ENCODE measurements at places on chromosomes 11 and 22.

DNA sequence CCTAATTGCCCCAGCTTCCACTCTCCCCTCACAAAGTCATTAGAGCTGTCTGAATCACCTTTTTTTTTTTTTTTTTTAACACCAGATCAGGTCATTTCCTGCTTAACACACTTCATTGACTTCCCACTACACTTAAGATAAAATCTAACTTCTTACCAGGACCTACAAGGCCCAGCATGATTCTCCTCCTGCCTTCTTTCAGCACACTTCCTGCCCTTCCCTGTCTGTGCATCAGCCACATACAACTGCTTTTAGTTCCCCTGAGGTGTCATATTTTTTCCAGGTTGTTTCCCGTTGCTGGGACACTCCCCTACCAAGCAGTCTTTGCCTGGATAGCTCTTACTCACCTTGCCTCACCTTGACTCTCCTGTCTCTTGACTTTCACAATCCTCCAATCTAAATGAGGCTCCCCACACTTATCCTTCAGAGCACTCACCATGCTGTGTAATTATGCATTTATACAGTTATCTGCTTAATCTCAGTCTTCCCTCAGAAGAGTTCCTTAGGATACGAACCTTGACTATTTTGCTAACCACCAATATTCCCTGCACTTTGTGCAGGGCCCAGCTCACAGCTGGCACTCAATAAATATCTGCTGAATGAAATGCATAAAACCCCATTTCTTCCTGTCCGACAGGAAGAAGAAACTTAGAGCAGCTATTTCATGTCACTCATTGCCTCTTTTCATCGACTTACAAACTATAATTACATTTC, 96.6 kb upstream of the AKIP1 start:
- no peak for DNase-seq

GRCh38 chr22:38073150-38074130, 10.5 kb downstream of the SLC16A8 start:
- no peak for DNase-seq

GRCh38 chr11:19689281-19690000, 23.2 kb upstream of the NAV2 start:
- DNase-seq = no peak

GRCh38 chr11:134801570-134801969, 389.5 kb upstream of the B3GAT1 start:
- no peak for DNase-seq

GRCh38 chr22:48205790-48206189, 1443.3 kb downstream of the TBC1D22A start:
- no peak for DNase-seq

DNA sequence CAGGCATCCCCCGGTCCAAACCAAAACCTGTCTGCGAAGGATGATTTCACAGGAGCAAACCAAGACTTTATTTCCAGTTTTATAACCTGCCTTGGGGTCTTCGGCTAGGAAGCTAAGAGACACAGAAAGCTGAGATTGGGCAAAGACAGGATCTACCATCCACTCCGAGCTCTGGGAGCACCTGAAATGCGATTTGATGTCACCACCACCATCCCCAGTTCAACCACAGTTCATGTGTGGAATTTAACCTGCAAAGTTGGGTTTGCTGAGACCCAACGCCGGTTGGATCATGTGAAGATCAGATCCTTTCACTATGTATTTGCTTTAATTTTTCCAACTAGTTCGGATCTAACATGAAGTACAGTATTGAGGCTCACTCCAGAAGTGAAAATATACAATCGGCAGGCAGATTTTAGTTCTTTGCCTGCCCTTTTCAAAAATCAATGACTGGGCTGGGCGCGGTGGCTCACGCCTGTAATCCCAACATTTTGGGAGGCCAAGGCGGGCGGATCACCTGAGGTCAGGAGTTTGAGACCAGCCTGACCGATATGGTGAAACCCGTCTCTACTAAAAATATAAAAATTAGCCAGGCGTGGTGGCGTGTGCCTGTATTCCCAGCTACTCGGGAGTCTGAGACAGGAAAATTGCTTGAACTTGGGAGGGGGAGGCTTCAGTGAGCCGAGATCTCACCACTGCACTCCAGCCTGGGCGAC, 1.4 kb upstream of the C11orf24 start:
- no peak for DNase-seq

DNA sequence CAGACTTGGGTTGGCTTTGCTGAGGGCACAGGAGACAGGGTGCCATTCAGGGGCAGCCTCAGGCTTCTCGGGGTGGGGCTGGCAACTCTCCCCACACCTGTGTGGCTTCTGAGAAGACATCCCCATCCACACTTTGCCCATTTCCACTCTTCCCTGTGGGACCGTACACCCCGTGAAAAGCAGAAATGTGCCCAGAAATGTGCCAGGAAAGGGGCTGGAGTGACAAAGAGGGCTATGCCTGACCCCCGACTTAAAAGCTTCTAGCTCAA, 50.6 kb downstream of the SGSM3 start:
- DNase-seq = no peak

DNA sequence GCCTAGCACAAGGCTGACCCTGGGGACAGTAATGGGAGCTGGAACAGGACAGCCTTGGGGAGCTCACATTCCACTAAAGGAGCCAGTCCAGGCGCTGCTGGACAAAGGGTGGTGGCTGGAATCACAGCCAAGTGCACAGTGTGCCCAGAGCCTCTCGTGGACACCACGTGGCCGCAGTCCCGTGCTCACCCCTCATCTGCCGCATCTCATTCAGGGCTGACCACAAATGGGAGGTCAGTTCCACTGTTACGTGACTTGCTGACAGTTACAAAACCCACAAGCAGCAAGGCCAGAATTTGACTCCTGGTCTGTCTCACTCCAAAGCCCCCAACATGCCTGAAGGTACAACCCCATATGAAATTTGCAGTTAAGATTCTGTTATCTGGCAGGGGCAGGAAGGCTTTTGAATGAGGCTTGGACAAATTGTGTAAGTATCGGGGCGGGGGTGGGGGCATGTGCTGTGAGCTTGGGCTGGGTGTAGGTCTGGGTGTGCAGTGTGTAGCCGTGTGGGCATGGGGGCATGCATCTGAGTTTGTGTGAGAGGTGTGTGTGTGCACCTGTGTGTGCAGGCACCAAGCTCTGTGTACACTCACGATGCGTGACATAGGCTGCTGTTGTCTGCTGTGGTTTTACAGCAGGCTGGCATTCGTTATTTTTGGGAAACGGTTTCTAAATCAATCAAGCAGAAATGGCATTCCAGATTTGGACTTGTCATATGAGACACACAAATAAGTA, 301.7 kb downstream of the BRD1 start:
- DNase-seq = no peak

DNA sequence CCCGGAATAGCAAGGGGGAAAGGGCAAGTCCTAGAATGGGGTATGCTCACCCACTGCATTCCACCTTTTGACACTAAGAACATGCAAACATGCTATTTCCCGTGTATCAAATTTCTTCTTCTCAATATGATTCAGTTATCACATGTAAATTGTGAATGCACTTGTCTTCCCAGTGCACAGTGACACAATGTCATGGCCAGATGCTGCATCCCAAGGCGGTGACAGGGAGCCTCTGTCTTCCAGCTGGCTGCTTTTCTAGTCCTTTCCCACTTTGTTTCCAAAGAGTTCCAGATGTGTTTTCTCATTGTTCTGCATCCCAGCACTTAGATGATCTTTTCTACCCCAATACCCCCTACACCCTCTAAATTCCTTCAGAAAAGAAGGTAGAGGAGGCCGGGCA, 12.4 kb downstream of the SLC25A18 start:
- DNase-seq = no peak

DNA sequence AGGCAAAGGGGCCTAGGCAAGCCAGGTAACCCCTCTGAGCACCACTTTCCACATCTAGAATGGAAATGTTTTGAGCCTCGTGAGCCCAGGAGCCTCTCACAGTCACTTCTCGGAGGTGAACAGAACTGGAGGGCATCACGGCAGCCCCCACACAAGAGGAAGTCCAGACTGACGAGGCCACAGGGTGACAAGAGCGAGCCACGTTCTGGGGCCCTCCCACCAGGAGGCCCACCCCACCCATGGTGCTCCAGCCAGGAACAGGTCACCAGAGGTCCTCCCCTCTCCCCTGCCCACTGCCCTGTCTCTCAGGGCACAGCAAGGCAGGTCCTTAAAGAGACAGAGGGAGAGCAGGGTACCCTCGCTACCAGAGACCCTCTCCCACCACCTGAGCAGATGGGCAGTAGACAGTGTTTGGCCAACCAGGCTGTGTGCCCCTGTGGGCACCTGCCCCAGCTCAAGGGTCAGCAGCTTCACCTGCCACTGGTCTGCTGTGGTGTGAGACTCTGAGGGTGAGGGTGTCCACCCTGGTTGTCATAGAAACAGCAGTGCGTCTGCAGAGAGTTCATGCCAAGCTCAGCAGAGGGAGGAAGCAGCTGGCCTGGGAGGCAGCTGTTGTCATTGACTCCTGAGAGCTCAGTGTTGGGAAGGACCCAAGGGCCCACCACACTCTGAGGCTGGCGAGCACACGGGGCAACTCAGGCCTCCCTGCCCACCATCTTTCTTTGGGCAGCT, 31.4 kb downstream of the RSPH14 start:
- DNase-seq = no peak

DNA sequence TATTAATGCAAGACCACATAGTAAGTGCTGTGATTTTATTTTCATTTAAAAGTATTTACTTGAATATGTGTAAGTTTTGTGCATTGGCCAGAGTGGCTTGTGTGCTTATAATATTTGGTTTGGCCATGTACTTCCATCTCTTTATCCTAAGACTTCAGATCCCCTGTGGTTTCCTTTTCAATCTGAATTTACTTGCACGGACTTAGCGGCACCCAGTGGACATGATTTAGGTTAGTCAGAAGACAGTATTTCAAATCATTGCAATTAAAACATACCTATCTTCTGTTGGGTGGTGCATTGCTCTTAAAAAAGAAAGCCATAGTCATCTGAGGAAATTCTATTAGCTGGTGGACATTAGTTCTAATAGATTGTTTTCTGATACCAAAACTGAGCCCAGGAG, 30.7 kb downstream of the PIWIL4 start:
- DNase-seq = no peak

GRCh38 chr11:61146416-61146815, 14.8 kb downstream of the VPS37C start:
- DNase-seq = no peak

DNA sequence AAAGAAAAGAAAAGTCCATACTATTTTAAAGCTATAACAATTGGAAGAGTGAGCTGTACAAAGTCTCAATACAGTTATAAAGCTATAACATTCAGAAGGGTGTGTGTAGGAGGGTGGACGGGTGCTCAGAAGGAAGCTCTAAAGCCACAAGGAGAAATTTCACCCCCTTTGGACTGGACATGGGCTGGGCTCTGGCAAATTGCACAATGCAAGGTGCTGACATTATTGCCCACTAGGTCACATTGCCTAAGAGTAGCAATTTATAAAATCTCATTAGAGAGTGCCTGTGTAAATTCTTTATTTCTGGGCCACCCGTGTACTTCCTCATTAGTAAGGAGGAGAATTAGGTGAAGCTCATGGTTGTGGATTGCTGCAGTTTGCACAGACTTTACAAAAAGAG, 5.7 kb upstream of the APOBEC3A start:
- no peak for DNase-seq

DNA sequence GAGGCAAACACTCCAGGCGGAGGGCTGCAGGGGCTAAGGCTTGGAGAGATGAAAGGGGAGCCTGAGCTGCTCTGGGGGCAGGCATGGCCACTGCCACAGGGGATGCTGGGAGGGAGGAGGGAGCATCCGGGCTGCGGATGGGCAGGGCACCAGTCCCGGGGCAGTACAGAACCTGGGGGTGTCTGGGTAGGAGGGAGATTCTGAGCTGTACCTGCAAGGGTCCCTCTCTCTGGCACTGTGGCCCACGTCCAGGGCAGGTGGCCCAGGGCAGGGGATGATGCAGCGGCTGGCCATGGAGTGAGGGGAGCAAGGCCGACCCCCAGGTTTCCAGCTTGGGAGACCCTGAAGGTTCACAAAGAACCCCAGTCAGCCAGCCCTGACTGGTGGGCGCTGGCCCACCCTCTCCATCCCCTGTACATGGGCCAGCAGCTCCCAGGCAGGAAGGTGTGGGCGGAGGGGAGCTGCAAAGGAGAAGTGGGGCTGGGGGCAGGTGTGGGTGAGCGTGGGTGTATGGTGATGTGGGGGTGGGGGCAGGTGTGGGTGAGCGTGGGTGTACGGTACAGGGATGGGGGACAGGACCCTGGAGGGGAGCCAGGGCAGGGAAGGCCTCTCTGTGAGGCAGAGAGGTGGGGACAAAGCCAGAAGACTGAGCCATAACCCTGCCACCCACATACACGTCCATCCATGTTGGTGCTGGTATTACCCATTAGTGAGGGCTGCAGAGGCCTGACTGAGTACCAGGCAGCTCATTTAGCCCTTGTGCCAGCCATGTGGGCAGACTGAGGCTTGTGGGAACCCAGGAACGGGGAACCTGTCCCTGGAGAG, 2.2 kb upstream of the TNFRSF13C start:
- no peak for DNase-seq

DNA sequence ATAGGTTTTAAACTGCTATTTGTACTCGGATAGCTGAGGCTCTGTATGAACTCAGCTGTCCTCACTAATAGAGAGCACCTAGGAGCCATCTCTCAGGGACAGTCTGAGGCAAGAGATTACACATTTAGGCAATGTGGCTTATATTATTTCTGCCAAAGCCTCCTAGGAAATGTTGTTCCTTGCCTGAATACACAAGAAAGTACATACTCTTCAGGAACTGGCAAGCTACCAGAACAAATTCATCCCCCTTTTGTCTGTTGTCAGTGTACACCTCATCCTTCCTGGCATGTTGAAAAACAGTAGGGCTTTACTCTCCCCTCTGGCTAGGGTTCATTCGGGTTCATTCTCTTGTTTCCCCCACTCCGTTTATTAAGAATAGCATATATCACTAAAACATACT, 615.9 kb upstream of the FAT3 start:
- no peak for DNase-seq

Measured in activated CD4-positive, alpha-beta T cell treated with anti-CD3 and anti-CD28 coated beads, Interleukin-2, Interleukin-4, amounts not matched to agents 100 ng/mL and 50 ng/mL, durations not matched to agents 16 hours and 8 hours (primary cell).